Activated naive CD8-positive, alpha-beta T cell treated with anti-CD3 and anti-CD28 coated beads, Interleukin-2, amount 50 U/mL, for 16 hours (primary cell): ENCODE measurements at places on chromosomes 4 and X.

DNA sequence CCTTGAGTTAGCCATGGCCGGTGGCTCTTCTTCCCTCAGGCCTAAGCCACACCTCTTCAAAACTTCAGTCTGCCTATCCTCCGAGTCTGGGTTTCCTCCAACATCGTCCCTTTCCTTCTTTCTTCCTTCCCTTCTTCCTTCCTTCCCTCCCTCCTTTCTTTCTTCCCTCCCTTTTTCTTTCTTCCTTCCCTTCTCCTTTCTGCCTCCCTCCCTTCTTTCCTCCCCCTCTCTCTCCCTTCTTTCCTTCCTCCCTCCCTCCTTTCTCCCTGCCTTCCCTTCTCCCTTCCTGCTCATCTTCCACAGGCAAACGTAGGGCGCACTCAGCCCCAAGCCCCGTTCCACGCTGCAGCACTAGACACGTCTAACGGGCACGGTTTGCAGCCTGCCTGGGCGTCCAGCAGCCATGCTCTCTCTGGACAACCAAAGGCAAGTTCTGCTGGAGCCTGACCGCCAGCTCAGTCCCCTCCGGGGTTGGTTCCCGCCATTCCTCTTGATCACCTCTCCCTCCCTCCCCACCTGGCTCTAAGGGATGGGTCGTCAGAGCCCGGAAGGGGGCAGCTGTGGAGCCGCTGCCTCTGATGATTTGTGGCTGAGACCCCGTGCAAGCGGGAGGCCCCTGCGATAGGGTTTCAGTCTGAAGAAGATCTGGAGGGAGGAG, 34.1 kb upstream of the CLDN24 start:
- no peak for DNase-seq

GRCh38 chr4:4779054-4779453, 80.4 kb upstream of the MSX1 start:
- no peak for DNase-seq

DNA sequence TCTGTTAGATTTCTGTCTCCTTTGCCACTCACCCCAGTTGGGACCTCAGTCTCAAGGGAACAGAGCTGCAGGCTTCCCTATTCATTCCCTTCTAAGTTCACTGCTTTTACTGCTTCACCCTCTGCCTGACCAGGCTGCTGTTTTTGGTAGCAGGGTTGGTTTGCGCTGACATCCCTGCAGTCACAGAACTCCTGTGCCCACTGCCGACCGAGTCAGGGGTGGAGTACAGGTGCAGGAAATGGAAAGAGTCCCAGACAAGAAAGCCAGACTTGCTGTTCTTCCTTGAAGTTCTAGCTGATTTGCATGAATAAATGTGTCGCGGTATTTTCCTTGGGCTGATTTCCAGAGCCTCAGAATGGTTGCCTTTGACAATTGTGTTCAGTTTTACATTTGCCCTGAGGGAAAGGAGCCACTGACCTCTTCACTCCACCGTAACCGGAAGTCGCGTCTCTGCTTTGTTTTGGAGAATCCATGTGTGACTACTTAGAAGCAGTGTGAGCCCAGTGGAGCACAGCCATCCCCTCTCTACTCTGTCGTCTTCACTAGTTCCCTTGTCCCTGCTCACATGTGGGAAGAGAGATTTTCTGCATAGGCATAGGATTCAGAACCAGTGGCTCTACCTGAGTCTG, 84.8 kb downstream of the TNIP2 start:
- DNase-seq = no peak

DNA sequence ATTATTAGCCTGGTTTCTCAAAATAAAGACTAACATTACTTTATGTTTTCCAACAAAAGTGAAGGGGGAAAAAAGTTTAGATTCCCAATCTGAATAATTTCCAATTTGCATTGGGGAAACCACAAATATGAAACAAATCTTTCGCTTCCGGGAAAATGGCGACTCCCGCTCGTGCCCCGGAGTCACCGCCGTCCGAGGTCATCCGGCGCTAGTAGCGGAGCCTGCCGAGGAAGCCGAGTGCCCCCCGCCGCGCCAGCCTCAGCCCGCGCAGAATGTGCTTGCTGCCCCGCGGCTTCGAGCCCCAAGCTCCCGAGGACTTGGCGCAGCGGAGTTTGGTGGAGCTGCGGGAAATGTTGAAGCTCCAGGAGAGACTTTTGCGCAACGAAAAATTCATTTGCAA, 75.0 kb upstream of the TMPRSS11A start:
- no peak for DNase-seq

DNA sequence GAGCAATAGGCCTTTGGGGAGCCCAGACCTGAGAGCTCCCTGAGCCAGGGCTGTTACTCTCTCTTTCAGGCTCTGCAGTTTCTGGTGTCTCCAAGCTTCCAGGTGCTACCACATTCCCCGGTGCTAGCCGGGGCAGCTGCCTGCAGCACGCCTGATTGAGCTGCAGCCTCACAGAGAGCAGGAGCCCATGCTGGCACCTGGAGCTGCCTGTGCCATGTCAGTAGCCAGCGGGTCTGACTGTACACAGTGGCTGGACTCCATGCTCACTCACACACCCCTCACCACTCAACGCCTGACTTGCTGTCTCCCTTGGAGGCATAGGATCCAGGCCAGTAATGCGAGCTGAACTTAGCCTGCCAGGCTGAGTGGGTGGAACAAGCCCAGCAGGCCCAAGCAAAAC, 800.4 kb upstream of the AGA start:
- DNase-seq = no peak

DNA sequence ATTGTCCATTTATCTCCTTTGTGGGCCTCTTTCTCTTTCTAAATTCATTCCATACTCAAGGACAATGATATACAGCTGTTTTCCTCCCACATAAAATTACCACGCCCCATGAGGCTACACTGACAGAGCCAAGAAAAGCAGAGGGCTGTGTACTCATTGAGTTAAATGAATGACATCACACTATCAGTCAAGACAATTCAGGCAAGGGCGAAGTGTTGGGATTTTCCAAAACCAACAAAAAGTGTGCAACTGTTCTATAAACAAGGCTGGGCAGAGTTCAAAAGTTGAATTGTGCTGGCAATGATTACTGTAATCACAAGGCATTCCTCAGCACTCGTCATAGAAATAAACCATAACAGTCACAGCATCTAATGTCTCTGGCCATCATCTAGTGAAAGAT, 799.6 kb upstream of the DIAPH2 start:
- DNase-seq = no peak

DNA sequence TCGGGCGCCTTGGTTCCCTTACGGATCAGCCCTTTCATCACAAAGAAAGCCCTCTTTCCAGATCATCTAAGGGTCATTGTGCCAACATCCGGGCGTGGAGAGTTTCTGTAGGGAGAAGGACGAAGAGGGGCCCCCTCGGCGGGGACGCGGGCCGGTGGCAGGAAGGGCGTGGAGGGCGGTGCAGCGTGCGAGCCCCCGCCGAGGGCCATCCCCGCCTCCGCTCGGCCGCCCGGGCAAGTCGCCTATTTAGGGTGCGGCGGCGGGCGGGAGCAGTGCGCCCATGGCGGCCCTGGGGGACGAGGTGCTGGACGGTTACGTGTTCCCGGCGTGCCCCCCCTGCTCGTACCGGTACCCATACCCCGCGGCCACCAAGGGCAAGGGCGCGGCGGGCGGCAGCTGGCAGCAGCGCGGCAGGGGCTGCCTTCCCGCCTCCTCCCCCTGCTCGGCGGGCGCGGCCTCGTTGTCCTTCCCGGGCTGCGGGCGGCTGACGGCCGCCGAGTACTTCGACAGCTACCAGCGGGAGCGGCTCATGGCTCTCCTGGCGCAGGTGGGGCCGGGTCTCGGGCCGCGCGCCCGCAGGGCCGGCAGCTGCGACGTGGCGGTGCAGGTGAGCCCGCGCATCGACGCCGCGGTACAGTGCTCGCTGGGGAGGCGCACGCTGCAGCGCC, at the start of gene ZAR1:
ZAR1 (plus strand) TSS at position 241 of the 668 bp plus-strand sequence; CDS start at position 281, 40 bp downstream.
- no peak for DNase-seq

- DNase-seq = no peak
These were observed 37.1 kb upstream of the ELF2 start for GRCh38 chr4:139214039-139214534.

DNA sequence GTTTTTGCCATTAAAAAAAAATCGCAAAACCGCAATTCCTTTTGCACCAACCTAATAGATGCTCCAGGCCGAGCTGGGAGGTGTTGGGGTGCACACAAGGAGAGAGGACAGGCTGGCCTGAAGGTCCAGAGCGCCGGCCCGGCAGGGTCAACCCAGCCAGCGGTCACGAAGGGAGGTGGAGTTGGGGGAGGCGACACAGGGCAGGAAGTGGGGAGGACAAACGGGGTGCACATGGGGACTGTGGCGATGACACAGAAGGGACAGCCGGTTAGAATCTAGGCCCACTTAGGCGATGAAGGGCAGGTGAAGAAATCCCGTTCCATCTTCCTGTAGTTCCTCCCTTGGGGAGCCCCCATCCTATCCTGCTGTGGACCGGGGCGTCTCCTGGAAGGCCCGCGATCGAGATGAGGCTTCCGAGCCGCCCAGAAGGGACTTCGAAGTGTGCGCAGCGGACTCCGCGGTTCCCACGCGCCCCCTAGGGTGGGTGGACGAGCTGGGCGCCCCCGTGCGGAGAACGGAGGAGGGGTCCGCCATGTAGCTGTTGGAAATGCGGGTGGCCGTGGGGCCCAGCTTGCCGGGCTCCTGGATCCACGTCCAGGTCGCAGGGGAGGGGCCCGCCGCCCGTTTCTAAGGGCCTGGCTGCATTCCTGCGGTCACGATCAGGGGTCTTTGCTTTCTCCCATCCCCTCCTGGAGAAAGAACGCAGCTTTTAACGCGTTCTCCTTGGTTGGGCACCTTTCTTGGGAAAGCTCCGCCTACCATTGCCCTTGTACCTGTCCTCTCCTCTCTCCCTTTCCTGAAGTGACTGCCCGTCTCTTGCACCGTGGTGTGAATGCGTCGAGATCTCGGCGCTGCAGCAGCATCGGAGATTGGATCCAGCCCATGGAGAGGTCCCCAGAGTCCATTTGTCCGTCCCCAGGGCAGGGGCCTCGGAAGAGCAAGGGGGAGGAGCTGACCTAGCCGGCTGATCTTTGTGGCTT, 17.0 kb upstream of the HPF1 start:
- no peak for DNase-seq

DNA sequence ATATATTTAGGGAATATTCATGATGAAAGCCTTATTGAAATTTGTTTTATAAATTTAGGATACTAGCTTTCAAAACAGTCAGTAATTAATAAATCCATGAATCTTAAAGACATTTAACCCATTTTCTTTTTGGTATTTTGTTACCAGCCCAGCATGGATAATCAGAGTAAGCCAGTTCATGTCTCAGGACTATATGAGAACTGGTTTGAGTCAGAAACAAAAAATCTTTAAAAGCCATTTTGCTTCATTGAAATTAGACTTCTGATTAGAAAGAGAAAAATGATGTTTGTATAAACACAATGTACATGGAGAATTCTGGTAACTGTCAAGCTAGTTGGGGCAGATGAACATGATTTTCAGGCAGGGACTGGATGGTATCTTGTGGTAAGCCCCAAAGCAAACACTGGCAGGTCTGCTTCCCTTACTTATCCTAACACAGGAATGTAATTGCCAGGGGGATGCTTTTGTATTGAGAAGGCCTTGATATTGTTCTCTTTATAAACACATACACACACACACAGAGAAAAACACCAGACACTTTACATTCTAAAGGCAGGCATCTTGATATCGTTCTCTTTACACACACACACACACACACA, 9.4 kb downstream of the ARHGAP10 start:
- no peak for DNase-seq

DNA sequence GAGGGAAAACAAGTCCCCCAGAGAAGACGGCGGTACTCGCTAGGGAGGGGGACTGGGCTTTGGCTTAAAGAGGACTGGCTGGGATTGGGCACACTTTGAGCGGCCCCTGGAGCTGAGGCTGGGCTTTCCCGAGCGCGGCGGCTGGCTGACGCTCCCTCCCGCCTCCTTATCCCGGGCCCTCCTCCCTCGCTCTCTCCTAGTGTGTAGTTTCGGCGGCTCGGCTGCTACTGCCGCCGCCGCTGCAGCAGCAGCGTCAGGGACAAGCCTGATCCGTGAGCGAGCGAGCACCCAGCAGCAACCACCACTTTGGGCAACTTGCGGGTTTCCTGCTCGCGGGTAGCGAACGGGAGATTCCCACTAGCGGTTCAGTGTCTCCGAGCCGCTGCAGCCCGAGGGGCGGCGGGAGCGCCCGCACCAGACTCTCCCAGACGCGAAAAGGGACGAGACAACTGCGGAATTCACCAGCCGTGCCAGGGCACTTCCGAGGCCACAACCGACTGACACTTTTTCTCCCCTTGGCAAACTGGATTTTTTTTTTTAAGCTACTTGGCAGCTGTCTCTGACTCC, 632 bp upstream of the PCDH7 start:
- DNase-seq = no peak

GRCh38 chr4:46979283-46979682, 14.1 kb downstream of the GABRA4 start:
- no peak for DNase-seq

DNA sequence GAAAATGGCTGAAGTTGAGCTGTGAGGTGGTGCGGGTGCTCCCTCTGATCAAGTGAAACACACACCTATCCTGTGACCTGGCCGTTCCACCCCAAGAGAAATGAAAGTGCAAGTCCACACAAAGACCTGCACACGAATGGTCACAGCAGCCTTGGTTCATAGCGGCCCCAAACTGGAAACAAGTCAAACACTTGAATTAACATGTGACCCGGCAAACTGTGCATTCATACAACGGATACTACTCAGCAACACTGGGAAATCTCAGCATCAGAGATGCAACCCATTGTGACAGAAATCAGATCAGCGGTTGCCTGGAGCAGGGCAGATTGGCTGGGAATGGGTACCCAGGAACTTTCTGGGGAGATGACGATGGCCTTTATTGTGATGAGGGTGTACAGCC, 7.6 kb downstream of the G6PD start:
- no peak for DNase-seq

DNA sequence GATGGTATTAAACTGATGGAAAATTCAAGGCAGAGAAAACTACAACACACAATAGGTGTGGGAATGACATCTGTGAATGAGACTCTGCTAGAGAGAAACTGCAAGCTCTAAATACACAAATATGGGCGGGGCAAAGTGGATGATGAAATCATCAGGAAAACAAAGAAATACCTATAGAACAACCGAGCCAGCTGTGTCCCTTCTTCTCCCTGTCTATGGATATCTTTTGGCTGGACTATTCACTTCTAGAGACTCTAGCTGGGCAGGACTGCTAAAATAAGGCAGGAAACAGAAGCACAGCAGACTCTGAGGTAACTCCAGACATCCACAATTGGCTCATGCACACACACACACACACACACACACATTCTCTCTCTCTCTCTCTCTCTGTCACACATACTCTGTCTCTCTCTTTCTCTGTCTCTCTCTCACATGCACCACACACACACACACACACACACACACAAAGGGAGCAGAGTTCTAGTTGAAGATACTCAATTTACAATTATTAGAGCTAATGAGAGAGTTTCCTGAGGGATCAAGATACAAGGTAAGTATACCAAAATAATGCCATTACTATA, 27.2 kb upstream of the EDNRA start:
- no peak for DNase-seq

- no peak for DNase-seq
These were observed 61.6 kb downstream of the RGS12 start for GRCh38 chr4:3354455-3354811.

GRCh38 chr4:109156356-109156755, 146.1 kb downstream of the COL25A1 start:
- DNase-seq = no peak
